ENCODE measurements at places on chromosomes 13 and 19. TPM values are rescaled to one million over a fixed set of nuclear protein-coding genes. Genes with fewer than 3 reads are reported as not detected.

The CACNG6 gene
- total RNA-seq, result 4.6 TPM

The LILRA5 gene
- total RNA-seq, result not detected

The NLRP7 gene
- total RNA-seq, result not detected

DNA sequence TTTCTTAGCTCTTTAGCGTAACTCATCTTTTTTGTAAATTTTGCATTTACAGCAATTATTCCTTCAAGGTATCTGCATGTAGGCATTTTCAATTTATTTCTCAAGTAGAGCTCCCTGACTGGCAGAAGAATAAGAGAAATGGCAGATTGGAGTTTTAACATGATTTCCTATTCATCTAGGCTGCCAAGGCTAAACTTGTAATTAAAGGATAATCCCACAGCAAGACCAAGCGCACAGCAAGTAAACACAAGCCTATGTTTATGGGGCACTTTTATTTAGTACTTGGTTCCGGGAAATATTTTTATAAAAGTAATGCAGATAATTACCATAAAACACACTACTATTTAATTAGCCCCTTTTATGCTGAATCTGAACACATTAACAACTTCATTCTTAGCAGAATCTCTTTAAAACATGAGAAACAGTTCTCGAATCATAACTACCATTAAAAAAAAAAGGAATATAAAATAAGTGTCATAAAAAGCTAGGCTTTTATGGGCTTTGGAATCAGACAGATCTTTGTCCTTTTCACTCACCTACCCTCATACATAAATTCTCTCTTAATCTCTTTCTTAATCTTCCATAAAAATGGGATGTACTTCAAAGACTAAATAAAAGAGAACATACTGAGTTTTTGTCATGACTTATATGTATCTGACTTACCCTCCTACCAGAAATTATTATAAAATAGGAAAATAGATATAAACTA lies 961.6 kb upstream of the MIR17HG start:
- no peak for DNase-seq

GRCh38 chr19:2362046-2362969 lies 2.2 kb downstream of the TMPRSS9 start:
- no peak for DNase-seq

DNA sequence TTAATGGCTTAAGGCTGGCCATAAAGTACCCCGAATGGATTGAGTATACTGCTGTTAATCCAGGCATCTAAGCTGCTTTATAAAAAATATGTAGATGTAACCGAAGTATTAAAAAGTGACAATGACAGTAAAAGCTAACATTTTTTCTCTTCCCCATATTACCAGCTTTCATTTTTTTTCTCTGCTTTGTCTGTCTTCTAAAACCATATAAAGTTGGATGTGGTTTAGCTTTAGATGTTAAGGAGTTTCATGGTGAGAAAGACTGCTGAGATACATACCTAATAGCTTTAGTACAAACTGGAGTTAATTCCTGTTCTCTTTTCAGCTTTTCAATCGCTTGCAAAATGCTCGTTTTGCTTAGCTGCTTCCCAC lies 838 bp downstream of the AKAP11 start:
- no peak for DNase-seq

GRCh38 chr13:111422348-111422747 lies 101.9 kb downstream of the TEX29 start:
- no peak for DNase-seq

DNA sequence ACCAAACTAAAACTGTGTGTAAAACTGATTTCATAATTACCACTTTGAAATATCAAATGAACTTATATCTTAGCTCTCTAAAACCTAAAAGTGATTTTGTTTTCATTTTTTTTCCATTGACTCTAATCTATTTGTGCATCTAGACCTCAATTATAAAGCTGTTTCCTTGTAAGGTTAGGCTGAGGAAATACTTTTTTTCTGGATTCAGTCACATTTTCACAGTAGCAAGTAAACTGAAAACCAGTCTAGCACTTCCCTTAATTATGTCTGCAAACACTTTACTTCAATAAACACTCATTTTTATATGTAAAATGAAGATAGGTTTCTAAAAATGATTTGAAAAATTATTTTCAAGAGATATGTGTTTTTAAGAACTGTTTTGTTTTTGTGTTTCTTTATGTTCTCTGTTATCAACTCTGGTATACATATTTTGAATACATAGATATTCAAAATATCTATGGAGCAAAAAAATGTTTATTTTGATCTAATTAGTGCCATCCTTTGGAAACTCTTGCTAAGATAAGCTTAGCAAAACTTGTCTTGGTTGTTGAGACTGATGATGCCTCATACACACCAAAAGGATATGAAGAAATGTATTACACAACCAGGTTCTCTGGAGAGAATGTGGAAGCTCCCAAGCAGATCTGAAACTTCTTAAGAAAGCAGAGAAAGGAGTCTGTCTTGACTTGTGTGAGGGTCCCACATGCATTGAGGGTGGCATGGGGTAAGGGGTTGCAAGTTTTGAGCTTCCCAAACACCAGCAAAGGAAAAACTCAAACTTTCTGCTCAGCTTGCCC lies 1887.4 kb downstream of the PCDH9 start:
- no peak for DNase-seq

GRCh38 chr19:6020972-6021805 lies 43.2 kb upstream of the RANBP3 start:
- DNase-seq, result no peak

- no peak for DNase-seq
Observed at GRCh38 chr19:16590876-16591802, 18.9 kb upstream of the SLC35E1 start.

DNA sequence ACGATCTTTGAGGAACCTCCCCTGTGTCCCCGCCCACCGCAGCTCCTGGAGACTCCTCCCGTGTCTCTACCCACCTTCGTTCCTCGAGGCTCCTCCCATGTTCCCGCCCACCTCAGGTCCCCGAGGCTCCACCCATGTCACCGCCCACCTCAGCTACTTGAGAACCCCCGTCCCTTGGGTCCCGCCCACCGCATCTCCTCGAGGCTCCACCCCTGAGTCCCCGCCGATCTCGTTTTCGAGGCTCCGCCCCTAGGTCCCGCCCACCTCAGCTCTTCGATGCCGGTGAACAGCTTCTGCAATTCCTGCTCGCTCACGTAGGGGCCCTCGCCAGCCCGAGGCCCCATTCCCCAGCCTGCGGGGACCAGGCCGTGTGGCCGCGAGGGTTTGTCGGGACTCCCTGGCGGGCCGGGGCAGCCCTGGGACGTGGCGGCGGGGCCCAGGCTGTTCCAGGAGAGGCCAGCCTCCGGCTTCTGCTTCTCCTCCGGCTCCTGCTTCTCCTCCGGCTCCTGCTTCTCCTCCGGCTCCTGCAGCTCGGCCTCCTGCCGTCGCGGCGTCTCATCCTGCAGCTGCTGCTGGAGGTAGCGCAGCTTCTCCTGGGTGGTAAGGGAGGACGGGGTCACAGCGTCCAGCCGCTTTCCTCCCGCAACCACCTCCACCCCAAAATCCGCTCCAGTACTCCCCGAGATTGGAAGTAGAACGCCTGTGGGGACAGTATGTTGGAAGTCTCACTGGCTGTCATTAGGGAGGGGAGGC lies 16.7 kb downstream of the TSKS start:
- DNase-seq, result no peak

GRCh38 chr13:113121928-113122471 lies 599 bp upstream of the F10 start:
- DNase-seq, result no peak

- DNase-seq, result no peak
Observed at GRCh38 chr19:1811942-1812425, at the start of gene ATP8B3. ATP8B3 (minus strand) TSS chr19:1812276; CDS start chr19:1811736, 540 bp downstream.
